Smooth muscle cell of the brain vasculature (primary cell): ENCODE measurements at places on chromosomes 6 and 20.
A peak's percentile ranks its signal among the peaks of the same experiment; 100 is the strongest.

DNA sequence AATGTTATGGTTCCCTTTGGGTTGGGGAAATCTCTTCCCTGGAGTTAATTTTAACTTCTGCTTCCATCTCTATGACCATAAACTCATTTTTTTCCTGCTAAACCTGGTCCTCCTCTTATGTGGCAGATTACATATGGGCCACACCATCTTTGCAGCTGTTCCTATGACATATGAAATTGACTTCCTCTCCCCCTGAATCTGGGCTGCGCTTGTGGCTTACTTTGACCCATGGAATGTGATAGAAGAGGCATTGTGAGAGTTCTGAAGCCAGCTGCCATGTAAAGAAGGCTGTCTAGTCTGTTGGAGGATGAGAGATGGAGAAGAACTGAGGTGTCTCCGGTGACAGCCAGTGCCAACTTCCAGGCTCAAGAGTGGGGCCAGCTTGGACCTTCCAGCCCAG, 100.1 kb downstream of the CDC5L start:
- no peak for DNase-seq

- no peak for DNase-seq
These were observed 315.1 kb upstream of the PRND start for GRCh38 chr20:4406627-4407026.

DNA sequence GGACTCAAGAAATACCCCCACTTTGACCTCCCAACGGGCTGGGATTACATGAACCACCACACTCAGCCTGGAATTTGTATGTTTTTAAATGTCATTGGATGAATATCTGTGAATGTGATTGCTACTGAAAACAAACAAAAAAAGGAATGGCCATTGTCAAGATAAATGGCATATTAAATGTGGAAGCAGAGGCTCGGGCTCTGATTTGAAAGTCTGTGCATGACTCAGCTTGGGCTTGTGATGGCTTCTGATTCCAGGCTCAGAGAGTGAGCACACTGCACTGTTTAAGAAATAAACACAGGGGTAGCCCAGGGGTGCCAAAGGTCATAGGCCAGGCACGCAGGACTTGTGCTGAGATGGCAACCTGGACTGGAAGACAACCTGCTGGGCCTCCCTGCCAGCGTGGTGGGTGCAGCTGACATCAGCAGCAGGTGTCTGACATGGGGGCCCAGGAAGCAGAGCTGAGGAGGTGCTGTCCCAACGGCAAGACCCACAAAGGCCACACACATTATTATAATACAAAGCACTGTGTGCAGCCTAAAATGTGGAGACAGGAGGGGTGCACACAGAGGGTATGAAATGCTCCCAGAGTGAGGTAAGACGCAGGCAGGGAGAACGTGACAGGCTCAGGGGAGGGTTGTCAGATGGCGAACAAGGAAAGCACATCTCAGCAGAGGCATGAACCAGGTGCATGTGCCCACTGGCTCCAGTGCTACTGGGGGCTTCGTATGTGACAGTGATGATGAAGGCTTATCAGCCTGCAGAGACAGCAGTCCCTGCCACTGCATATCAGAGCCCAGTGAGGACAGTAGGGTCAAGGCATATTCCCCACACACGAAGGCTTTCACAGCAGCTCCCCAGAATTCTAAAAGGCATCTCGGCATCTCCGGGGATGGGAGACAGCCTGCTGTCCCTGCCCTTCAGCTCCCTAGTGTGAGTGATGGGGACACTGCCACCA, 169.4 kb downstream of the SYNDIG1 start:
- DNase-seq, result no peak

- DNase-seq, result peak; percentile 47
These were observed 82.1 kb downstream of the PSMG4 start for GRCh38 chr6:3340894-3341293.

GRCh38 chr6:39808346-39808745, 16.2 kb downstream of the DAAM2 start:
- DNase-seq, result no peak

DNA sequence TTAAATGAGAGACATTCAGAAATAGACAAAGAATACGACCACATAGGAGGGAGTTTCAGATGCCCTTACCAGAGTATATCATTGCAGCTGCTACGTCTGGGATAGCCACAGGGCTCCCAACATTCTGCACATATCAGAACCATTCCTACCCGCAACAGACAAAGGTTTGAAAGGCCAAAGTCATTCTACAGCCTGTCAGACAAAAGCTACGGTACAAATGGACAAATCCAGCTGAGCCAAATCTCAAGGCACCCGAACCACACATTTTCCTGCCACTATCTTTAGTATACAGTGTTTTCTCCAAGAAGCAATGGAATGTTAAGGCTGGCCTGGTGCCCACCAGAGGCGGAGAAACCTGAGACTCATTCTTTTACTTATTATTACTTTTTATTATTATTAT, 30.5 kb upstream of the LYRM2 start:
- no peak for DNase-seq

DNA sequence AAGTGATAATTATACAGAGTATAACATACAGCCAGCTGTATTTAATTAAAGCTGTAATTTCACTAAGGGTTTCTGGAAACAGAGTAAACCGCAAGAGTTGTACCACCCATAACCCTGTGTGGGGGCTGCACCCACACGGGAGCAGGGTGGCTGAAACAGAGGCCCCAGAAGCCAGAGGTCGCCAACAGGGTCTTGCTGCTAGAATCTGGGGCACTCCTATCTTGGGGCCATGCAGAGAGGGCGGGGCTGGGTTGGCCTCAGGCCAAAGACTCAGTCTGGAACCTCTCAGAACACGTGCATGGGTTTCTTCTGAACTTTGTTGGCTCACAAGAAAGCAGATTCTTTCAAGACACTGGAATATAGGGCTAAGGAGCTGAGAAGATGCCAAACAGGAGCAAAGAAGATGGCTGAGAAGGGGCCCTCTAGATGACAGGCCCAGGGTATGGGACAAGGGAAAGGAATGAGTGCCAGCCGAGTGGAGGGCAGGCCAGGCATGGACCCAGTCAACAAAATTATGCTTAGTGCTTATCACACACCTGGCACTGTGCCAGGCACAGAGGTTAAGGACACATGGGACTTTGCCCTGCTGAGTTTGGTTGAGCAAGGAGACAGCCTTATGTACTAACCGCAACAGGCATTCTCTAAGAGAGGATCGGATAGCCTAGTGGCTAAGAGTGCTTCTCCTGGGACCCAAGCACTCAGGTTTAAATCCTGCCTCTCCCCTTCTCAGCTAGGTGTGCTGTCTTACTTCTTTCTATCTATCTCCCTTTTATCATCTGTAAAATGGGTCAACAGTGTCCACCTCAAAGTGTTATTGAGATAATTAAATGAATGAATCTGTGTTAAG, 96.6 kb upstream of the FOXP4 start:
- DNase-seq, result no peak

DNA sequence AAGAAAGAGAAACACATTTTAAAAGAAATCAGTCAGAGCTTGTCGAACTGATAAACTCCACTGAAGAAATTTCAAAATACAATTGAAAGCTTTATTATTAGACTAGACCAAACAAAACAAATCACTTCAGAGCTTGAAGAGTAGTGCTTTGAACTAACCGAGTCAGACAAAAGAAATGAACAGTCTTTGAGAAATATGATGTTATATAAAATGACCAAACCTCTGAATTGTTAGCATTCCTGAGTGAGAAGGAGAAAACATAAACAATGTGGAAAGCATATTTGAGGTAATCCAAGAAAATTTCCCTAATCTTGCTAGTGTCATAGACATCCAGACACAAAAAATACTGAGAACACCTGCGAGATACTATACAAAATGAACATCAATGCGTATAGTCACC, 13.2 kb upstream of the CST4 start:
- no peak for DNase-seq

DNA sequence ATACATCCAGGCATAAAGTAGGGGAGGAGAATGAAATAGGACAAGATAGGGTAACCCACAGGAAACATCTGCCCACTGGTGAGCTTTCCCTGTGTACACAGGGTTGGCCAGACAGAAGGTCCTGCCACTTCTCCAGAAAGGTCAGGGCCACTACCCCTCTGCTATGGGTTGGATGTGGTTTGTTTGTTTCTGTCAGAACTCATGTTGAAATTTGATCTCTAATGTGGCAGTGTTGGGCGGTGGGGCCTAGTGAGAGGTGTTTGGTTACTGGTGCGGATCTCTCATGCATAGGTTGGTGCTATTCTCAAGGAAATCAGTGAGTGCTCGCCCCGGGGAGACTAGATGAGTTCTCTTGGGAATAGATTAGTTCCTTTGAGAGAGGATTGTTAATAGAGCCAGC, 15.6 kb upstream of the MAS1 start:
- no peak for DNase-seq

- no peak for DNase-seq
These were observed 311.7 kb upstream of the PLCB4 start for GRCh38 chr20:8757146-8757545.

GRCh38 chr6:5531853-5532375, 270.6 kb downstream of the FARS2 start:
- DNase-seq, result no peak

DNA sequence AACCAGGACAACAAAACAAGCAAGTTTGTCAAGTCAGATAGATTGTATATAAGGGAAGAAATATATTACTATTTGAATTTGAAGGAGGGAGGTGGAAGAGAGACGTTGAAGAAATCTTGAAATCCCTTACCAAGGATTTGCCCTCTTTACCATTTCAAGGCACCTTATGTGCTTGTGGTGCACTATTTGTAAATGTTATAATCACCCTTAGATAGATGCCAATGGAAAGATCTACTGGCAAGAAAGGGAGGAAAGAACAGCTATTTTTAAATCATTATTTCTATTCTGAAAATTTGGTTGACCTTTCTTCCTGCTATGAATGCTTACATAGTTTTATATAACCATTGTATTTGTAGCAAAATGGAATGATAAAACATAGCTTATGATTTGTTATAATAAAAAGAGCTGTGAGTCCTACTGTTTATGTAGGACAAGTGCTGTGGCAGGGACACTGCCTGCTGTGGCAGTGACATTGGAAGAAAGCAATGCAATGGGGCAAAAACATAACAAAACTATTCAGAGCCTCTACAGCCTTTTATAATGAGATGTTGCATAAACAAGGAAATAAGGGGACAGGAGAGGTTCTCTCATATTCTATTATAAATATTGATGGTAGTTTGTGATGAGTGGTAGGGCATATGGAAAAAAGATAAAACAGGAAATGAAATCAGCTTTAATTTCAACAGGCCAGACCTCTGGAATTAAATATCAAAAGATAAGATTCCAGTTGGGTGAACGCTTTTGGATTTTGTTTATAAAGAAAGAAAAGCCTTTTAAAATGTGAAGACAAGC, 1145.2 kb upstream of the GJE1 start:
- DNase-seq, result no peak

DNA sequence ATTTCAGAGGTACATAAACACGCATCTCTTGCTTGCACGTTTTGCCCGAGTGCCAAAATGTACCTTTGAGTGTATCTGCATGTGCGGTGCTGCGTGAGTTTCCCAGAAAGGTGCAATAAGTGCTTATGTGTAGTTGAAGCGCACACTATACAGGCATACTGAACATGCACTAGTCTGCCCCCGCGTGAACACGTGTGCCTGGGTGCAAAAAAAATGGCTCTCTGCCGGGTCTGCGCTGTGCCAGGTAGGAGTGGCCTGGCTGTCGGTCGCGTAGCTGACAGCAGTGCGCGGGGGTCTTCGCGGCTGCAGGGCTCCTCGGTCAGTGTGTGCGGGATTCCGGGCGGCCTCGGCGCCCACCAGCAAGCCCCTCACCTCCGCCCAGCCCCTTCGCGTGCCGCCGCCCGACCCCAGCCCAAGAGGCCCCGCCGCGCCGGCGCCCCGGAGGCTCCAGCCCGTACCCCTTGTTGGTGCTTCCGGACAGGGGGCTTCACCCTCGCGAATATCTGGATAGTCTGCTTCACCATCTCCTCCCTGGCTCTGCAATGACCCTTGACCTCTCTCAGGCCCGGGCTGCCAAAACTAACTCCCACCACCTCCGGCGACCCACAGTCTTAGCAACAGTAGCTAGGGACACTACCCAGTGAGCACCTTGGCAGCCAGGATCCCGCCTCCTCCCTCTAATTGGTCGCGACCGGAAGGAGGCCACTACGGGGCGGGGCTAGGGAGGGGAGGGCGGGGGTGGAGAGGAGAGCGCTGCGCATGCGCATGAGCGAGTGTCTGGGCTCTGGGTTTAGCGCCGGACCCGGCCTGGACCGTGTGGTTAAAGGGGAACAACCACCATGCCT, at the start of gene KIF6:
Gene KIF6 (minus strand): TSS at position 622 of the 845 bp plus-strand sequence. CDS start 98 bp downstream, at position 524.
- DNase-seq, result peak; percentile 73

DNA sequence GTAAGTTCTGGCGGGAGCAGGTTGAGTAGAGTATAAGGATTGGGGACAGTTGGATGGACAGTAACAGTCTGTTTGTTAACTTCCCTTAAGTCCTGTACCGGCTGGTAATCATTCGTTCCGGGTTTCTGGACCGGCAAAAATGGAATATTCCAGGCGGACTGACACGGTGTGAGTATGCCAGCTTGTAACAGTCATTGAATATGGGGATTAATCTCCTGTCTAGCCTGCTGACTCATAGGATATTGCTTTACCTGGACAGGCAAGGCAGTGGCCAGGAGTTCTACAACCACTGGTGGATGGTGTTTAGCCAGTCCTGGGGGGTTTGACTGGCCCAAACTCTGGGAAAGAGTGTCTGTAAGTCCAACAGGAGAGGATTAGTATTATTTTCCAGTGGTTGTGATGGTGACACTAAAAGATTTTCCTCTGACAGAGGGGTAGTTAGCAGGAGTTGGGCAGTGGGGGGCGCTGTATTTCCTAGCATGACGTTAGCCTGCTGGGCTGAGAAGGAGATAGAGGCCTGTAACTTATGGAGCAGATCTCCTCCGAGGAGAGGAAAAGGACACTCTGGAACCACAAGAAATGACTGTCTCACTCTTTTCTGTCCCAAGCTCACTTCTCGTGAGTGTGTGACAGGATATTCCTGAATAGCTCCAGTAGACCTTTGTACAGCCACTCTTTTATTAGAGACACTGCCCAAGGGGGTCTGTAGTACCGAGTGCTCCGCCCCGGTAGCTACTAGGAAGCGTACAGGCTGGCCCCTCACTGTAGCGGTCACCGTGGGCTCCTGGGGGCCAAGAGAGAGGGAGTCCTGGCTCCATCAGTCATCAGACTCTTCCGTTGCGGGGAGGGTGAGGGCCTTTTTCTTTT, 152.2 kb downstream of the TRIM27 start:
- no peak for DNase-seq

- DNase-seq, result no peak
These were observed 27.0 kb upstream of the CCN5 start for GRCh38 chr20:44688053-44688625.

DNA sequence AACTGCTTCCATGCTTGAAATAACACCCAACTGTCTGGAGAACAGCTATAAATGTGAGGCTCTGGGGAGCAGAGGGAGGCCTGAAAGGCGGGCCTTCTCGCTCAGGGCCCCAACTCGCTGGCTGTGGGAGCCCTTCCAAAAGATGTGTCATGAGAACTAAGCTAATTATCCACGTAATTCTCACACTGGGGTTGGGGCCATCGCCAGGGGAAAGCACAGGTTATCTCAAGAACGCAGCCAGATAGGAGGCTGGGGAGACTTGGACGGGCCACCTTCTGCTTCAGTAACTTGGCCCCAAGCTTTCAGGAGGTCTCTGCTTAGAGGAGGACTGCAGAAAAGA, 1.6 kb downstream of the PXDC1 start:
- no peak for DNase-seq

DNA sequence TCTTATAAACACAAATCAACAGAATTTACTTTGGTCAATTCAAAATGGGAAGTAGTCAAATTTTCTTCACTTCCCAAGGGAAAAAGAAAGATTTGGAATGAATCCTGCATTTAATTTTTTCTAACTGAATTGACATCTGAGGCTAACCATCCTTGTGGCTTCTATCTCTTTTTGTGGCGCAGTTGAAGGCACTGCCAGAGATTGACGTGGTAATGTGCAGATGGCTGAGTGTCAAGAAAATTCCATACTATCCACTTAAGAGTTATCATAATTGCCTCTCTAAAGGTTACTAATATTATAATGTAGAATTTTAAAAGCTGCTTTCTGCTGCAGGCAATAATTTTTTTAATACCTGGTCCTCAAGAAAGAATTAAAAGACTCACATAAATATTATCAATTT, 162.3 kb downstream of the KLHL32 start:
- DNase-seq, result no peak
